ENCODE measurements at places on chromosomes 7 and 10.

DNA sequence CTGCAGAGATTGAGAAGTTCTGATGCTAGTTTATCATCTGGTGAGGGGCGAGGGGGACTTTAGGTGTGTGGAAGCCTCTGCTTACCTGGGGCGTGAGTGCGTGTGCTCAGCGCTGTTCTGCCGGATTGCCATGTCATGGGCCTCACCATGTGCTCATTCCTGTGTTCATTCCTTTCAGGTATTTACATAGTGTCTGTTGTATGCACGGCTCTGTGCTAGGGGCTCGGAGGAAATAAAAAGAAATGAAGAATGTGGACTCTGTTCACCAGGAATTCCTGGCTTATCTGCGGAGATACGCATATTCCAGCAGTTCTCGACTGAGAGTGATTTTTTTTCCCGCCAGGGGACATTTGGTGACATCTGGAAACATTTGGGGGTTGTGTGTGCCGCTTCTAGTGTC lies 152.0 kb downstream of the CAMK1D start:
- peak; percentile 32 for DNase-seq

DNA sequence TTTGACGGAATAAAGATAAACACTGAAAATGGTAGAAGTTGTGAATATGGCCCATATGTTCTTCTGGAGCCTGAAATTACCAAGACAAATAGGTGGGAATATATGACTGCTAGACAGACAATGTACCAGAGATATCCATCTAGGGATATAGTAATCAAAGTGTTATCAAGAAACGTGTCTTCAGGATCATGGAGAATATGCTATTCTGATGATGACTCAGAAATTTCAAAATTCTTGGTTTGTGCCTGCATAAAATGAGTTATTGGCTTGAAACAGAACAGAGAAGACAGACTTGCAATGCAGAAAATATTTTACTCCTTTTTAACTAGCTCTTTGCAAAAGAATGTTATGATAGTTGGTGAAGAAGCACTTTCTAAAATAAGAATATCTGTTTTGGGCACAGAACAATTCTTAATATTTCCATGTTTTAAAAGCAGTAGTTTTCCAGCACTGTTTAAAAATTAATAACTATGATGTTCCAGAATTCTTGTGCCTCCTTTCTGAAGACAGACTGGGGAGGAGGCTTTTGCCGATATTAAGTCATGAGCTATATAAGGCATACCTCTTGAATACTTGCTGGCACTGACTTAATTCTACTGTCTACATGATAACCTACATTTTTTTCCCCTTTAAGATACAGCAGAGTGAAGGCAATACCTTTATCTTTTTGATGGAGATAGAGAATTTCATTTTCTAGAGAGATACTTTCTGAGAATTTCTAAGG lies 34.4 kb upstream of the CABCOCO1 start:
- DNase-seq, result no peak

DNA sequence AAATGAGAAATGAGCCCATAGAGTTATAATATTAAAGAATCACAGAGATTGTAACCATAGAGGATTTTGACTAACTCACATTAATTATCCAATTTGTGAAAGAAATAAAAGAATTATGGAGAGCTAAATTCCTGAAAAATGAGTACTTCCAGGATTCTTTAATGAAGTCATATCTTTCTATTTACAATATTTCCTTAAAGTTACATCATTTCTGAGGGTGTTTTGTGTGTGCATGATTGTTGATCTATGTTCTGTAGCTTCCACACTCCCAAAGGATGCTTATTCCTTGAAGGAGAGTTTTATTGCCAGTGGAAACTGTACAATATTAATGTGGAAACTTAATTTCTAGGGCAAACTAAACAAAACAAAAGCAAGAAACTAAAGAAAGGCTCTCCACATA lies 299.6 kb downstream of the MDFIC start:
- no peak for DNase-seq

DNA sequence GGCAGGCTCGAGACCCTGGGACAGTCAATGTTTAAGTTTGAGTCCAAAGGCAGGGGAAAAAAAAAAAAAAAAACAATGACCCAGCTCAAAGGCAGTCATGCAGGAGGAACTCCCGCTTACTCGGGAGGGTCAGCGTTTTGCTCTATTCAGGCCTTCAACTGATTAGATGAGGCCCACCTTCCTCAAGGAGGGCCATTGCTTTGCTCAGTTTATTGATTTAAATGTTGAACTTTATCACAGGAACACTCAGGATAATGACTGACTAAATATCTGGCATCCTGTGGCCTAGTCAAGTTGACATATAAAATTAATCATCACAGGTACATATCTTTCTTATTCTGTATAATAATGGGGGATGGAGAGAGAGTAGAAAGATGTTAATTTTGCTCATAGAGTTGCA lies 52.6 kb downstream of the HSPA12A start:
- DNase-seq, result no peak

DNA sequence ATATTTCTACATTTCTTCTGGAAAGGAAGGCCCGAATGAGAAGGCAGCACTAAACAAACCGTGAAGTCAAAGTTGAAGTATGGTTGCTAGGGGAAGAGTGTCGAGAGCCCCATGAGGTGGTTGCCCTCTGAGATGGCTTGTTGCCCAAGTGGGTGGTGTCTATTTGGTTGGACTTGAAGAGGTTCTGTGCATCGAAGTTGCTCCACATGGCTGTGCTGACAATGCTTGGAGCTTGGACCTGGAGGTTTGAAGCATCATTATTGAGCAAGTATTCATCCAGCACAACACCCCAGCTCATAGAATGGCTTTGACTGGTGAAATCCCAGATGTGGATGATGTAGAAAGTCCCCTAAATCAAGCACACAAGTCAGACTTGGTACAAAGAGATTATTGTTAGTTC lies 165.2 kb upstream of the CDCA7L start:
- peak; percentile 26 for DNase-seq

DNA sequence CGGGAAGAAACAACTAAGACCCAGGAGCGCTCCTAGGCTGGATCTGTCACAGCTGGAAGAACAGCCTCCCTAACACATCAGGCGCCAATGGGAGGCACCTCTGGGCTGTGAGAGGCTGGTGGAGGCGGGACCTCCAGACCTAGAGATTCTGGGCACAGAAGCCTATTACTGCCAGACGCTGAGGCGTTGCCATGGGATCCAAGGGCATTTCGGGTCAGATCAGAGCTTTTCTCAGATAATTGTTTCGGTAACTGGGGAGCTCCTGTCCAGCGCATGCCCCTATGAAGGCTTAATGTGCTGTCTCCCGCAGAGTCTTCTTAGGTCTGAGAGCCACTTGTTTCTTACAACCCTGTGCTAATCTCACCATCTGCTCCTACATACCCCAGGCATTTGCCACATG lies 339.2 kb downstream of the ZNF716 start:
- no peak for DNase-seq

GRCh38 chr10:72550239-72550638 lies 75.6 kb downstream of the MICU1 start:
- DNase-seq, result no peak

- DNase-seq, result no peak
These were observed 126.5 kb downstream of the SLIT1 start for GRCh38 chr10:97059006-97059871.

- peak; percentile 47 for DNase-seq
These were observed 7.4 kb upstream of the PWWP2B start for GRCh38 chr10:132389433-132390169.

DNA sequence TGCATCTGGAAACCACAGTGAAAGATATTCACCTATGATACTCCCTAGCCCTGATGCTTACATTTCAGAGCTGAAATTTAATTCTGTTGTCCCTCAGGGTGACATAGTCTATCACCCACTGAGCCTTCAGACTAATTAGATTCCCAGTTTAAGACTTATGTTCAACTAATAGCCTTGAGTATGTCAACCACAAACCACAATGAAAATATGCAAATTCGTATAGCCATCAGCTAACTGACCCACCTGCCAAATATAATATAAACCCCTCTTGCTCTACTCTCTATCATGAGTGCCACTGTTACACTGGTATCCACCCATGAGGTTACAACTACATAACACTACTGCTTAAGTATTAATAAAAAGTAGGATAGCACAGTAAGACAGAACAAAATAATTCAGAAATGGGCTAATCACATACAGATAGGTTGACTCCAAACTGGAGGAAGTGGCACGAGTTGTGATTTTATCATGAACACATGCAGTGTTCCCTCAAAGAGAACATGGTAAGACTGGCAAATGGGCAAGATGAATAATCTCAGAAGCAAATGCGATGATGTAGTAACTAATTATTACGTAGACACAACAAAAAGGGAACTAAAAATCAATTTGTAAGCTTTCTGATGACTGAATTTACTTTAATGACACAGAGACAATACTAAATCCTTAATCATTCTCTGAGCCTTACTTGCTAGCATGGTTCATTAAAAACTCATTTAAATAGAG lies 290.6 kb downstream of the PARD3 start:
- no peak for DNase-seq

DNA sequence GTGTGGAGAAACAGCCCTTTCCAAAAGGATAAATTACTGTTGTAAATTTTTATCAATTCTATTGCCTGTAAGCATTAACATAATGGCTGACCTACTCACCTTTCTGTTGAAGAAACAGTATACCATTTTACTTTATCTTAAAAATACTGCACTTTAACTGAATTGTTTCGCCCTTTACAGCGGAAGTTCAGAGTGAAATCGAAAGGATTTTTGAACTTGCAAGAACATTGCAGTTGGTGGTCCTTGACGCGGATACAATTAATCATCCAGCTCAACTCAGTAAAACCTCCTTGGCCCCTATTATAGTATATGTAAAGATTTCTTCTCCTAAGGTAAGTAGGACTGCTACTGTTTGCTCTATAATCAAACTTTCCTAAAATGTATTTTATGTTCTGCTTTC lies 117.5 kb downstream of the NSUN6 start:
- no peak for DNase-seq

DNA sequence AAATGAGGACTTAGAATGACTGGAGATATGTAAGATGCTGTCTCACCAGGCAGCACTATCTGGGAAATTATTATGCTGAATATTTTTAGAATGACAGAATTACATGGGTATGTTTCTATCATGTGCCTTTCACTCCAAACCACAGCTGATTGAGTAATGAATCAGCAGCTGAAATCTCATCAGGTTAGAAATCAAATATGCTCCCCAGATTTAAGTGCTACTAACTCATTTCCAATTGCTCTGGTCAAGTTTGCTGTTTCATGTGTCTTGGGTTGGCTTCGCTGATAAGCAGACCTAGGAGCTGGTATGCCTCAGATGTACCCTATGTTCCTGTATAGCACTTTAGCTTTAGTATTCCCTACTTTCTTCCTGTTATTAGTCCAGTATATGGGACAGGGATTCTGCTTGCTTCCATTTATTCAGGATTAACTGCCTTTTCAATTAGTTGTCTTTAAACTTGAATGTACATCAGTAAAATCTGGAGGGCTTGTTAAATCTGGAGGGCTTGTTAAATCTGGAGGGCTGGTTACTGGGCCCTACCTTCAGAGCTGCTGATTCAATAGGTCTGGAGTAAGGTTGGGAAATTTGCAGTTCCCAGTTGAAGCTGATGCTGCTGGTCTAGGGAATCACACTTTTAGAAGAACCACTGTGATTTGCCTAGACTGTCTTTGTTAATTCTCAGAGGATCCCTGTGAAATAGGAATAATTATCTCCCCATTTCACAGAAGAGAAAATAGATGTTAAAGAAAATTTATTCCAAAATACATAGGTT lies 172.9 kb downstream of the DKK1 start:
- DNase-seq, result no peak

- DNase-seq, result no peak
These were observed 1044.9 kb downstream of the TYW1 start for GRCh38 chr7:68041554-68041953.

- no peak for DNase-seq
These were observed 252.7 kb upstream of the MBL2 start for GRCh38 chr10:53025172-53025711.
